ENCODE measurements at places on chromosomes 12 and 14.

GRCh38 chr14:61499991-61500390 is 178.6 kb downstream of the PRKCH start:
- DNase-seq = no peak

DNA sequence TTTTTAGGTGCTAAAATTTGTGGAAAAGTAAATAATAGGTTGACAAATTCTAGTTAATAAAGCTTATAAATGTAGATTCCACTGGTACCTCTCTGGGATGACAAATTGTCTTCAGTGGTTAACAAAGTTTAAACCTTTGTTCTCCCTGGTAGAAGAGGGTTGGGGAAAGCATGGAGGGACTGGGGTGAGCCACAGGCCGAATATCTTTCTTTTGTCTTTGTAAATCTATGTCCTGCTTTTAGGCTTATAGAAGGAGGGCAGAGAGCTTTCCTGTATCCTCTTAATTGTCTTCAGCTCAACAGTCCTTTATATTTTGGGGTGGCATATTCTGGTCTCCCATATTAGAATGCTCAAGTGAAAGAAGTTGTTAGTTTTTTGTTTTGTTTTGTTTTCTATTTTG is 142.2 kb upstream of the CNOT2 start:
- no peak for DNase-seq

DNA sequence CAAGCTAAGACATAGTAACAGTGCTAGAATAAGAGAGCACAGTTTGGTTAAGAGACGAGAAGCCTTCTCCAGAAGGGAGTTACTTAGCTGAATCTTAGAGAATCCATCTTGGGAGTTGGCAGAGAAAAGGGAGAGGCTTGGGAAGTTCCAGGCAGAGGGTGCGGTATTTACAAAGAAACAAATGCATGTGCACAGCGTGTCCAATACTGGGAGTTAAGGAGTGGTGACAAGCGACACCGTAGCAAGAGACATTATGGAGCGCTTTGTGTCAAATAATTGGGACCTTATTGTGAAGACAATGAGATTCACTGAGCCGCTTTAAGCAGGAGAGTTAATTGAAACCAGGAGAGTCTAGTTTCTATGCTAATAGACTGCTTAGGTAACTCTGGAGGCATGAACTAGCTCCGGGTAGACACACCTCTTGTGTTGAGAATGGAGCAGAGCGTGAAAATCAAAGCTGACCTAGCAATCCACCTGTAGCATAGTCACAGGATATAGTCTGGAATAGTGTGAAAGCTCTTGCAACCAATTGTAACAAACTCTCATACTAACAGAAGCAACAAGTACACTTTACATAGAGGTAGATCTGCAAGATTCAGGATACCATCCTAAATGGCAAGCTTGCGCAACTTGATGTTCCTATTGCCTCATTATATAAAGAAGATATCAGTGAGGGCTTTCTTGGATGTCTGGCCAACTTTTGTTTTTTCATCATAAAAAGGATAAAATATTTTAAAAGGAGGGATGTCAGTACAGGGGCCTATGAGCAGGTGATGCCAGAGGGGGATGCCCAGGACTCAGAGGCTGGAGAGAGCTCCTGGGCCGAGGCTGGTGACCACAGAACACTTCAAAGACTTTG is 5.3 kb downstream of the ALDH1L2 start:
- DNase-seq = no peak

- no peak for DNase-seq
Observed at GRCh38 chr12:48129376-48129775, 10.2 kb downstream of the PFKM start.

DNA sequence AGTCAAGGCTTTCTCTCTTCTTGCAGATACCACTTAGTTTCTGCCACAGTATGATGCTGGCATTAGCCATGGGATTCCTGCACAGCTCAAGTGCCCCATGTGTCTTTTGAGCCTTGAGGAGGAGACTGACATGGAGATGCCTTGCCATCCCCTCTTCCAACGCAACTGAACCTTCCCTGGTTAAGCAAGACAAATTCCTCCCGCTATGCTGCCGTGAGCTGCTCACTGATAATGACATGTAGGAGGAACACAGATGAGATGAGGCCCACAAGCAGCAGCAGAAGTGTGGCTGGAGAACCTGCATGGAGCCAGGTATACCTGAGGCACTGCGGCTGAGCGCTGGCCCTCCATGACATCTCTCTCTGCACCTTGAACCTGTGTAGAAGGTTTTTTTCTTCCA is 15.4 kb upstream of the PPP1R1A start:
- no peak for DNase-seq

- no peak for DNase-seq
Observed at GRCh38 chr14:23366426-23366921, 1.5 kb upstream of the EFS start.

DNA sequence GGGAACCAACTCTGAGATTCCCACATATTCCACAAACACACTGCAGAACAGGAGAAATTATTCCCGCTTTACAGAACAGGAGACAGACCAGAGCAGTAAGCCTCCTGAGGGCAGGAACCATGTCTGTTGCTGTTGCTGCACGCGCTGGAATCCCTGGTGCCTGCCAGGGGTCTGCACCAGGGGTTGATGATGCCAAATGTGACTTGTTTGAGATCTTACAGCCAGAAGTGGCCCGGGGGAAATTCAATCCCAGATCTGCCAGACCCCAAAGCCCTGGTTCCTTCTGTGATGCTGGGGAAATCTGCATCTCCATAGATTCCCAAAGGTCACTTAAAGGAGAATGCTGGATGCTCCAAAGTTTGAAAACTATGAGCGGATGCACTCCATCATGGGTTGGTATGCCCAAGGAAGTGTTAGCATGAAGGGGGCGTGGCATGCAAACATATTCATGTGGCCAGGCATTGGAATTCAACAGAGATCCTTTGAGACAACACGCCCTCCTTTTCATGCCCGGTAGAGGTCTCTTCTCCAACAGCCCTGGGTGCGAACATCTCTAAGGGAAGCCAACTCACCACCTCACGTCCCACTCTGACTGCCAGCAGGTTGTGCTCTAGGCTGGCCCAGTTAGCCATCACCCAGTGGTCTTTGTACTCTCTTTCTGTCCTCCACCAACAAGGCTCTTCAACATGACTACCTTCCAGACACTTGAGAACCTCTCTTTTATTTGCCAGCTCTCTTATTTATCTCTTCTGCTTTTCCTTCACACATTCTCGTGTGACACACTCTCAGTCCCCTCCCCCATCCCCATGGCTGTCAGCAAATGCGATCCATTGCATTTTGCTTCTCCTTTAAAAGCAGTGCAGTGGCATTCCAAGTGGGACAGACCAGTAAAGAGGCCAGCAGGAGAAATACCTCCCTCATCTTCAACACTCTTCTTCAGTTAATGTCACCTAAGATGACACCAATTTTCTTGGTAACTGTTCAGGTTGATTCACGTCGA is 131.3 kb downstream of the ZFP36L1 start:
- DNase-seq = no peak

- no peak for DNase-seq
Observed at GRCh38 chr12:108315486-108316105, 23.5 kb downstream of the CMKLR1 start.

- DNase-seq = no peak
Observed at GRCh38 chr12:122437656-122438121, 15.2 kb upstream of the CLIP1 start.

- DNase-seq = no peak
Observed at GRCh38 chr12:5071496-5071895, 27.8 kb downstream of the KCNA5 start.

- DNase-seq = no peak
Observed at GRCh38 chr12:53123578-53124351, 20.5 kb downstream of the SOAT2 start.

DNA sequence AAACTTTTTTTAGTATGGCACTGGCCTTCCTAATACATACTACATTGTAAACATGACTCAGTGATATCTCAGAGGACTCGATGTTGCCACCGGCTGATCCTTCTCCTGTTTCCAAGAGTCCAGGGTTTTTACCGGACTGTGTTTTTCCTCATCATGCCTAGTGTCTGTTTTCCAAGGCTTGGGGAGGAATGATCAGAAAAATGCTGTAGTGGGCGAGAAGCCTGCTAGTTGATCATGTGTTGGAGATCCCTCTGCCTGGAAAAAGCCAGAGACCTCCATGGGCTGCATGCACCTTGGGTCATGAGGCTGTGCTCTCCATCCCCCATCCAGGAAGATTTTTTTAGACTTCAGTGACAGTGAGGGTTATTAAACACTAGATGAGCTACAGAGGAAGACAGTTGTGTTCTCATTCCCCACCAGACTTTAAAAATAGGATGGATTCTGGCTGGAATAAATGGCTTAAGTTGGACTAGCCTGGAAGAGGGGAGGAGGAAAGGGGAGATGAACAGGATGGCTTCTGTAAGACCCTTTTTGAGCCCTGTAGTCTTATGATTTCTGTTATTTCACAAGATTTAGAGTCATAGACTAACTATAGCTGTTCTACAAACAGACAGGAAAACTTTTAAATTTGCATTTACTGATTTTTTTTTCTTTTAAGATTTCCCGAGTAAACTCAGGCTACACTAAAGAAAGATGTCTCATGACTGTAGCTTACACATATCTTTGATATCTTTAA is 145.7 kb downstream of the SAMD4A start:
- DNase-seq = no peak

- no peak for DNase-seq
Observed at GRCh38 chr14:95614349-95614748, 71.9 kb upstream of the TCL1B start.

- no peak for DNase-seq
Observed at GRCh38 chr14:74579447-74580274, 32.4 kb downstream of the LTBP2 start.

- no peak for DNase-seq
Observed at GRCh38 chr12:33770652-33771051, 251.6 kb upstream of the ALG10 start.

- DNase-seq = peak; percentile 2
Observed at GRCh38 chr14:88791629-88792472, 902 bp downstream of the EML5 start.

GRCh38 chr14:88614218-88614907 is 51.5 kb downstream of the ZC3H14 start:
- DNase-seq = no peak

- no peak for DNase-seq
Observed at GRCh38 chr14:50620341-50620740, 47.8 kb downstream of the SAV1 start.

GRCh38 chr14:58629281-58629680 is 8.5 kb upstream of the DACT1 start:
- no peak for DNase-seq

- no peak for DNase-seq
Observed at GRCh38 chr12:124501827-124502226, 65.6 kb downstream of the NCOR2 start.
